GM19239 (cell line): ENCODE measurements at places on chromosomes 7 and 10.

- no peak for DNase-seq
Observed at GRCh38 chr10:61248013-61248412, 205.2 kb downstream of the TMEM26 start.

DNA sequence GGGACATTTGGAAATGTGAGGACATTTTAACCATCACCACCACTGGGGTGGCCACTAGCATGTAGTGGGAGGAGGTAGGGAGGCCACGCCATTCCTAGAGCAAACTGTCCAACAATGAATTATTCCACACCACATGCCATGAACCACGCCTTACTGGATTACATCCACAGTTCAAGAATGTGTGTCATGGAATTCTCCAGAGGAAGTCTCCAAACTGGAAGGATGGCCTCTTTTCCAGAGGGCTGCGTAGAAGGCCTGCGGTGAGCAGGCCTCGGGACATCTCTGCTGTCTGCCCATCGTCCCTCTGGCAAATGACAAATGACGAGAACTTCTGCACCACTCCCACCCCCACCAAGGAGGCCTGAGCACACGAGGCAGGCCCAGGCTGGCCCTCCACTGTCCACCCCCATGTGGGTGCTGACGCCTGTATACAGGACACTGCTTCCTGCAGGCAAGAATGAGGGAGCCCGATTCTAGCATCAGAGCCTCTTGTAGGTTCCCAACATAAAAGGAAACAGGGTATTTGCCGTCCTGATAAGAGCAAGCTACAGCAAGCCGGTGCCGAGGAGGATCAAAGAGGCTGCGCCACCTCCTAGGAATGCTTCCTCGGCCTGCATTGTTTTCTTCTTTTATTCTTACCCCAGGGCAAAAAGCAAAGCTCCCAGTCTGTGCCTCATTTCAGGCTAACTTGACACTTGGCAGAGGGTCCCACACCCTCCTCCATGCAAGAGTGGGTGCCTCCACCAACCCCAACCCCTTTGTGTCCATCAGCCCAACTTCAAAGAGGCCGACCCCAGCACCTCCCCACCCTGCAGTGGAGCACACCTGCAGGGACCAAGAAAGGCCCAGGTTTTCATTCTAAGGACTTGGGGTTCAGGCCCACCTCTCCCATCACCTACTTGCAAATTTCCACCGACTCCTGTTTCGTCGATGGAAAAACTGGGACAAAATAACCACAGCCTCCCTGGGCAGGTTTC lies 23.9 kb downstream of the TNS3 start:
- DNase-seq = no peak

DNA sequence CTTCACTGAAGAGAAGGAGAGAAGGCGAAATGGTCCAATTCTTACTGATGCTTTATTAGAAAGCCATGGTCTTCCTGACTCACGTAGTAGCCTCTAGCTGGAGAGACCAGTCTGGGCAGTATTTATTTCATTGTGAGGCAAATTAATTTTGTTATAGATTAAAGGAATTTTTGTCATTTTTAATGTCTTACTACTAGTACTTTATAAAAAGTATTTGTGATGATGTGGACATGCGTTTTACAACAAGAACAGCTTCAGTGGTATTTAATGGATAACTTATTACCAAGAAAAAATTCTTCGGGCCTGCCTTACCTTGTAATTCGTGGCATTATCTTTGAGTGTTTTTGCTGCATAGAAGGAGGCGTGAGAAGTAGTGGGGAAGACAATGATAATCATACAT lies 339.4 kb upstream of the SHH start:
- DNase-seq = no peak

DNA sequence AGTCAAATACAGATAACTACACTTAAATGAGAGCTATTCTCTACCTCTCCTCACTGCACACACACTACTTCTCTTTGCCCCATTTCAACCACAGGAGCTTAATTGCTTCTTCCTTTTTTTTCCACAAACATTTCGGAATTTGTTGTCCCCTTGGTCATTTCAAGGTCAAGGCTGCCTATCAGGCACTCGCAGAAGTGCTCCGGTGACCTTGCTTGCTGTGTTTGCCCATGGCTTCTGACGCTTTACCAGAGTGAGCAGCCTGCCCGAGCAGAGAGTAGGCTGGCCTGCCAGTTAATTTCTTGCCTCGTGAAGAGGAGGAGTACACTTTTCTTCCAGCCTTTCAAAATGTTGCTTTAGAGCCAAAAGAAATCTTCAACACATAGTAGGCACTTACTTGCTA lies 297.1 kb upstream of the LRGUK start:
- DNase-seq = no peak

DNA sequence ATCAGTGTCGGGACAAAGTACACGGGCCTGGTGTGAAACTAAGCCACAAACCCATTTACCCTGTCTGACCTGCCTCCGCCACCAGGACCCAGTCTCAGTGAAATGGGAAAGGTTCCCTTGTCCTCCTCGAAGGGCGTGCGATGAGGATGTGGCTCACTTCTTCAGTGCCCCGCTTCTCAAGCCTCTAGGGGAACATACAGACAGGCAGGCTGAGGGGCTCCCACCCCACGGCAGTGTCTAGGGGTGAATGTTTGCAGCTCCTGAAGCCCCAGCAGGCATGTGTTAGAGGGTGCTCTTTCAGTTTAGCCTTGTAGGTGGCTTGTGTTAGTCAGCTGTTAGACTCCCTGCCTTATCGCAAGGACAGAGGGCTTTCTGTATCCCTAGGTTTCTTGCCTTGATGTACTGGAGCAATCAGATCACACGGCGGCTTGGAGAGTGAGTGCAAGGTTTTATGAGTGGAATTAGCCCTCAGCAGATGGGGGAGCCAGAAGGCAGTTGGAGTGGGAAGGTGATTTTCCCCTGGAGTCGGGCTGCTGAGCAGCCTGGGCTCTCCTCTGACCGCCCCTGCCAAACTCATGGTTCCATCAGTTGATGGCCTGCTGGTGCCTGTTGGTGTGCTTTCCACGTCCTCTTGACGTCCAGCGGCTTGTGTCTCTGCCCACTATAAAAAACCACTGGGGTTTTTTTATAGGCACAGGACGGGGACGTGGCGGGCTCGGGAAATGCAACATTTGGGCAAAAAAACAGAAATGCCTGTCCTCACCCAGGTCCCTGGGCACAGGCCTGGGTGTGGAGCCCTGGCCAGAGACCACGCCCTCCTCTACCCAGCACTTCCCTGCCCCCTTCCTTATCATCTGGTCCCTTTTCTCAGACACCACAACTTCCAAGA lies 759 bp downstream of the NUDT1 start:
- no peak for DNase-seq

DNA sequence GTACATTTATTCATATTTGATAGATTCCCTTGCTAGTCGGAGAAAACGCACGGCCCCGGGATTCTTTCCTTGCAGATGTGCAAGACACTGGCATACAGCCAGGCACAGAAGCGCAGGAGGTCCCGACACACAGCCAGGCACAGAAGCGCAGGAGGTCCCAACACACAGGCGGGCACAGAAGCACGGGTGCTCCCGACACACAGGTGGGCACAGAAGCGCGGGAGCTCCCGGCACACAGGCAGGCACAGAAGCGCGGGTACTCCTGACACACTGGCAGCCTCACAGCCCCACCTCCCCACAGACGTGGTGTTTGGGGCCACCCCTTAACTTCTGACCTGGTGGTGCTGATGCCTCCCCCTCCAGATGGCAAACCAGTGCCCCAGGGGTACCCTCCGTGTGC lies 237.3 kb downstream of the ZMYND11 start:
- no peak for DNase-seq

DNA sequence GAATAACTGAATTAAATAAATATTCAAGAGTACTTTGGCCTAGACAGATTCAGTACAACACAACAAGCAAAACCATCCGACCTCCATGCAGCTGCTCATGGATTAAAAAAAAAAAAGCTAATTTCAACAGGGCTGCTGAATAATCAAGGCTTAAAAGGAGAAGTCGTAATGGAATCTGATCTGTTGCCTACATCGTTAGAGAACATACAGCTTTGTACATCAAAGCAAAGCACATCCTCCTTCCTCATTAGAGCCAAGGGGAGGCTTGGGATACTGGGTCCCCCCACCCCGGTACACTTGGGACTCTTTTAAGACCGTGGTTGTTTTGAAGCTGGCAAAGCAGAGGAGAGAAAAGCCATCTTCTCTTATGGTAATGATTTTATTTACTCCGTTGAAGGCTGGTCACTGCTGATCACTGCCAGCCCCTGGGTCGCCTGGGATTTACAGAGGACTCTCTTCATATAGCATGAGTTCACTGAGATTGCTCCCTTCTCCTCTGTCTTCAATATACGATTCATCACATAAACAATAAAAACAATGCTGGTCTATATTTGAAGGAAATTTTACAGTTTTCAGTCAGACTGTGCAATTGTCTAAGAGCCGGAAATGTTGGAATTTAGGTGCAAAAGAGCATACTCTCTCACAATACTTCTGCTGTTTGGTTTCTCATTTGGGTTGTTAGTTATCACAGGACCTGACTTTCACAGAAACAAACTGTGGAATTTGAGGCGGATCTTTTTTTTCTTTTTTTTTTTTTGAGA lies 148.8 kb downstream of the FAM107B start:
- DNase-seq = no peak

GRCh38 chr7:98565103-98565502 lies 52.0 kb upstream of the NPTX2 start:
- DNase-seq = no peak

- DNase-seq = no peak
Observed at GRCh38 chr10:69088801-69089501, 1.0 kb downstream of the SRGN start.

DNA sequence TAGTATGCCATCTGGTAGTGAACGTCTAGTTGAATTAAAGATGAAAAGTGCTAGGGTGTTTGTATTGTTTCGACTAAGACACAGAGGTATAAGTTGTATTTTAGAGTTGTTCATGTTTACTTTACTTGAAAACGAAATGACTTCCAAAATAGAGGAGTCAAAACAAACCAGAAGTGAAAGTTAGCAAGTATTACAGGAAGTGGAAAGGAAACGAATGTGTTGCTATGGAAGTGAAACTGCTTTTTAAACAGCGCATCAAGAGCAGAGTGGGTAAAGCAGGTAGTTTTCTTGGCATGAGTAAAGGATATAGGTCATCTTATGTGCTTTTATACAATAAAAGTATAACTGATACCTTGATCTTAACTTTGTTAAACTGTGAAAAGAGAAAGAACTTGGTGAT lies 20.0 kb upstream of the GALNTL5 start:
- peak; percentile 29 for DNase-seq

DNA sequence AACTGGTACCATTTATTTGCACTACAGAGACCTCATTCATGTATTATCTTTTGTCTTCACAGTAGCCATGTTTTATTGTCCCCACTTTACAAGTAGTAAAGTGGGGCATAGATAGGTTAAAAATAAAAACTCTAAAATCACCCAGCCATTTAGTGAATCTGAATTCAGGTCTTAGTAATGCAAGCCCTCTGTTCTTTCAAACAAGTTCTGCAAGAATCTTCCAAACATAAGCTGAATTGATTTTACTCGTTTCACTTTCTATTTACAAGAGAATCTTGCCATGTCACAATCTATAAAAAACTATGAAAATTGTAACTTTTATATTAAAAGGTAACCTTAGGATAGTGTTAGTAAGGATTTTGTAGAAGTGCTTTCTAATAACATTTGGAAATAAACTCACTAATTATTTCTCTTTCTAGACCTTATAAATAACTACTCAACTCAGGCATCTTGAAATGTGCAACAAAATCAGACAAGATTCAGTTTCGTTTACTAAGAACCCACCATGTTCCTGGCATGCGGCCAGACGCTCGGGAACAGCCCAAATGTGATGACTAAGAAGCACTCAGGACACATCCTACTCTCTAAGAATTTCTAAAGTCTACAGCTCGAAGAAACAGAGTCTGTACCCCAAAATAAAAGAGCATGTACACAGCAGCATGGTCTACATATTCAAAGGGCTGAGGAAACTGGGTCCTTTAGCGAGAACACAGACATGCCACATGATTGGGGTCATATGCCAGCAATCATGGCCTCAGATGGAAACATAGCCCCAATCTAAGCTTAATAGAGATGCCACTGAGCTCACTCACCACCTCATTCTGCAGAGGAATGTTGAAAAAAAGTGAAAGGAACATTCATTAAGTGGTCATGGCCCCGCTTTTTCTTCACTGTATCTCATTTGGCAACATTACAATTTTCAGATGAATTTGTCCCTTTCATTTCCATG lies 167.6 kb downstream of the AMPH start:
- DNase-seq = peak; percentile 1

GRCh38 chr10:63409465-63410027 lies 56.2 kb downstream of the JMJD1C start:
- DNase-seq = no peak
